Amniotic epithelial cell (primary cell): ENCODE measurements at places on chromosomes 7 and 10.
A peak's percentile ranks its signal among the peaks of the same experiment; 100 is the strongest.

DNA sequence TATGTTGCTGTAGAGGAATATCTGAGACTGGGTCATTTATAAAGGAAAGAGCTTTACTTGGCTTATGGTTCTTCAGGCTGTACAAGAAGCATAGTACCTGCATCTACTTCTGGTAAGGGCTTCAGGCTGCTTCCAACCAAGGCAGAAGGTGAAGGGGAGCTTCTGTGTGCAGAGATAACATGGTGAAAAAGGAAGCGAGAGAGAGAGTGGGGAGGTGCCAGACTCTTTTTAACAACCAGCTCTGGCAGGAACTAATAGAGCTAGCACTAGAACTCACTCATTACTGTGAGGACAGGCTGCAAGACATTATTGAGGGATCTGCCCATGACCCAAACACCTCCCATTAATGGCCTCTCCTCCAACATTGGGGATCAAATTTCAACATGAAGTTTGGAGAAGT lies 94.5 kb downstream of the KIF20B start:
- no peak for DNase-seq

DNA sequence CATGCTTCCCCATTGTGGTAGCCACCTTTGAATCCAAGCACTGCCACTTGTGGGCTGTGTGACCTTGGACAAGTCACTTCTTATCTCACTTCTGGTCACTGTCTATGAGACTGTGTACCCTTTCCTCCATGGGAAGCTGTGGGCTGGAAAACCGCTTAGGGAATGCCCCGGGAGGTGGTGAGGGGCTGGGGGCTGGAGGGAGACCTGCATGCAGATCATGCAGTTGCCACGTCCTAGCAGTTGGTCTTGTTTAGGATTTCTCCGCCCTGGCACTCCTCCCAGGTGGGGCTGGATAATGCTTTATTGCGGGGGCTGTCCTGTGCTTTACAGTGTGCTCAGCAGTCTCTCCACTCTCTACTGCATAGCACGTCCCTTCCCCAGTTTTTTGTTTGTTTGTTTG lies 62.9 kb upstream of the OPN4 start:
- no peak for DNase-seq

DNA sequence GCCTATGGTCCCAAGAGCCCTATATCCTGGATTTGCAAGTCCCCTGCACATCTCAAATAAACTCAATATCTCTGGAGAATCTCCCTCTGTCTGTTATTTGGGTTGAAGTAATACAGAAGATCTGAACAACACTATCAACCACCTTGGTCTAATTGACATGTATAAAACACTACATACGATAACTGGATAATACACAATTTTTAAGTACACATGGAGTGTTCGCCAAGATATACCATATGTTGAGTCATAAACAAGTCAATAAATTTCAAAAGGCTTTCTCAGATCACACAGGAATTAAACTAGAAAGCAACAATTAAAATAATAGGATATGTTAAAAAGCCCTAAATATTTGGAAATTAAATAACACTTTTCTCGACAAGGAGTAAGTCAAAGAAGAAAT lies 5.6 kb upstream of the GARS1 start:
- DNase-seq: no peak

GRCh38 chr10:78359640-78360091 lies 326.0 kb downstream of the RPS24 start:
- DNase-seq: peak; percentile 96

DNA sequence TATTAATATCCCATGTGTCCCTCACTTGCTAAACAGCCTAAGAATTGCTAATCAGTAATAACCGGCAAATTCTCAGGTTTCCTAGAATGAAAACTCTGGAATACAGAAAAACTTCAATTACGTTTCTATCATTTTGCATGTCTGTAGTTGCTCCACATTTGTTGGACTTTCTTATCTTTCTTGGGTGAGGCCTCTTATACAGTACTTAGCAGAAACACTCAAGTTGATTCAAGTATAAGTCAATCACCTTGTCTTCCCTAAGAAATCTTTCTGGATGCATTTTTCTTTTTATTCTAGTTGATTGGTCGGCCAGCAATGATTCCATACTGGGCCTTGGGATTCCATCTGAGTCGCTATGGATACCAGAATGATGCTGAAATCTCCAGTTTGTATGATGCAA lies 61.4 kb downstream of the MGAM2 start:
- DNase-seq: no peak

- no peak for DNase-seq
Observed at GRCh38 chr10:12135631-12136030, 6.2 kb downstream of the SEC61A2 start.

- DNase-seq: no peak
Observed at GRCh38 chr10:75744261-75744660, 312.8 kb downstream of the LRMDA start.

- DNase-seq: no peak
Observed at GRCh38 chr10:121936295-121936694, 8.5 kb upstream of the ATE1 start.
